ENCODE measurements at places on chromosomes 5 and 9.

GRCh38 chr9:22229069-22229468, 217.6 kb upstream of the DMRTA1 start:
- DNase-seq: no peak

DNA sequence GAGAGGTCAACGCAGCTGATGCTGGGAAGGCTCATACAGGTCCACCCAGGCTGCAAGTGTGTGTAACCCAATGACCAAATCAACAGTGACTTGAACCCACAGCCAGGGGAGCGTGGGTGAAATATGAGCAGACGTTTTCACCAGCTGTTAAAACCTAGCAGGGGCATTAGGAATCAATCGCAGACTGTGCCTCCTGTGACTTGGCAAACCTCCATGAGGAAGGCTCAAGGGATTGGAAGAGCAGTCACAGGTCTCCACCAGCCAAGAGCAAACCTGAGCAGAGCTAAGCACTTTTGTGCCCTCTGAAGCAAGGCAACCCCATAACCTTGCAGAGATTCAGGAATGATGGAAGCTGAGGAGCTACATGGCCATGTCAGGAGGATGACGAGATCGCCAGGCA, 25.5 kb downstream of the INSYN2B start:
- DNase-seq: no peak

- no peak for DNase-seq
Observed at GRCh38 chr5:4230786-4231641, 635.4 kb downstream of the IRX1 start.

GRCh38 chr5:40495237-40495635, 184.5 kb upstream of the PTGER4 start:
- DNase-seq: no peak

- DNase-seq: peak; percentile 63
Observed at GRCh38 chr5:179679014-179679674, 1.7 kb downstream of the CBY3 start.

GRCh38 chr9:74066605-74067004, 430.5 kb upstream of the RORB start:
- DNase-seq: no peak

Measured in activated T-helper 1 cell treated with anti-CD3 and anti-CD28 coated beads, Interleukin-12 subunit alpha, Interleukin-12 subunit beta, Interleukin-2, Interleukin-4 antibody, amounts not matched to agents 30 ng/mL and 10 ng/mL and 1 ng/mL, durations not matched to agents 14 hours and 24 hours and 36 hours (primary cell).